MG63 (cell line): ENCODE measurements at places on chromosomes 5 and 9.
A peak's percentile ranks its signal among the peaks of the same experiment; 100 is the strongest.

DNA sequence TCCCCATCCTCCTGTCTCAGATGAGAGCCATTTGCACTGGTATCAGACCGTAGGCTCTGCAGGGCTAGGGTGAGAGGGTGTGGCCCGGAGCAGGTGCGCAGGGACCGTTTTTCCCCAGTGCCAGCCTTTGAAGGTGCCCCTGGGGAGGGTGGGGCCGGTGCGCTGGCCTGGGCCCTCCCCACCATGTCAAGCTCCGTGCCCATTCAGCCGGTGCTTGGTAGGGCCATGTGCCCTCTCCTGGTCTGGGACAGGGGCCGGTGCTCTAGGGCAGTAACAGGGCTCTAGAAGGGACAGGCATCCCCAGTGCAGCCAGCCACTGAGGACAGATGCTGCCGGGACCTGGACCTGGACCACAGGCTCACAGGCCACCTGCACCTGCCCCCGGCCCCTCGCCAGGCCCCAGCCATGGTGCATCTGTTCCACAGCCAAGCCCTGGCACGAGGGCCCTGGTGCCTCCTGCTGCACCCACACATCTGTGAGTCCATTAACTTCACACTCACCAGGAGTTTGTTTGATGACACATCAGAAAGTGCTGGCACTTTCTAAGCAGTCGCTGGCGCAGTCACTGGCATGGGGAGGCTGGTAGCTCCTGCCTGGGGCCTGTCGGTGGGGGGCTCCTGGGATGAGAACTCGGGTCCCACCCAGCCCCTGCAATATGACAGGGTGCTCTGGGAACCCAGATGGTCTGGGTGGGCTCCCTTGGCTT, 5.0 kb upstream of the QRFP start:
- DNase-seq = peak; percentile 67

- DNase-seq = no peak
These were observed 494.9 kb downstream of the PRR16 start for GRCh38 chr5:120958877-120959485.

DNA sequence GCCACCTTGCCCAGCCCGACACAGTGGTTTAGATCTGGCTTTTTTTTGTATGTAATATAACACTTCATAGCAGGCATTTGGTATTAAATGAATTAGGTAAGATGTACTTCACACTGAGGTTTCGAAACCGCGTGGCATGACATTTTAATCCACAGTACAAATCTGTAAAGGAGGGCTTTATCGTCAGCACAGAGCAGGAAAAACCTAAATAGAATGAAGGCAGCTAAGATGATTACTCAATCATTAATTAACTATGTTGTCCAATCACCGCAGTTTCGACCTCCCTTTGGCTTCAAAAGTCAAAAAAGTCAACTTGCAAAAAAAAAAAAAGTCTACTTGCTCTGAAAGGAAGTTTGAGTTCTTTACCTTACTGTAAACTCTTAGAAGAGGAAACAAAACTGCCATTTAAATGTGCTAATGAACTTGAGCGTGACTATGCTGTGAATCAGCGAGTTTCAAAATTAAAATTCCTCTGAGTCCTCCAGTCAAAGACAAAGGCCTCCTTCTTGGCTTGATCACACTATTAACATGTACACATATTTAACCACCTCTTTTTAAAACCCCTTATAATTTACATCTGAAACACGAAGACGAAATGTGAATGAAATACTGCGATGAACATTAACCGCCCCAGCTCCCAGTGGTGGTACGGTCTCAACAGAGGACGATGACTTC, 698 bp upstream of the SEC24A start:
- DNase-seq = no peak

- no peak for DNase-seq
These were observed 816 bp downstream of the RBM18 start for GRCh38 chr9:122263699-122264349.

DNA sequence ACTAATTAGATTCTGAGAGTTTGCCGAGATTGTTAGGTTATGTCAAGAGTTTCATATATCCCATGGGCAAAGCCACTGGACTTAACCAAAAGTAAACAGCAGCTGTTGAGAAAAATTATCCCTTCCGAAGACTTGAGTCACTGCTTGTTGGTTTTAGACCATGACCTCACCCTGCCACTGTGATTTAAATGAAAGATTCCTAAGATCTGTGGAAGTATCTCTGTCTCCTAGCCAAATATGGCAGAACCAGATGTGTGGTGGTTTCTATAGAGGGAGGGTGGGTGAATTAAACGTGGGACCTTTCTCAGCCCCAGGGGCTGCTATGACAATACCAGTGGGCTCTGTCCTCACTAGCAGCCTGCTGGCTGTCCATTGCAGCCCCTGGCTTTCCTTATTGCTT, 19.3 kb downstream of the DMRT3 start:
- DNase-seq = peak; percentile 53

DNA sequence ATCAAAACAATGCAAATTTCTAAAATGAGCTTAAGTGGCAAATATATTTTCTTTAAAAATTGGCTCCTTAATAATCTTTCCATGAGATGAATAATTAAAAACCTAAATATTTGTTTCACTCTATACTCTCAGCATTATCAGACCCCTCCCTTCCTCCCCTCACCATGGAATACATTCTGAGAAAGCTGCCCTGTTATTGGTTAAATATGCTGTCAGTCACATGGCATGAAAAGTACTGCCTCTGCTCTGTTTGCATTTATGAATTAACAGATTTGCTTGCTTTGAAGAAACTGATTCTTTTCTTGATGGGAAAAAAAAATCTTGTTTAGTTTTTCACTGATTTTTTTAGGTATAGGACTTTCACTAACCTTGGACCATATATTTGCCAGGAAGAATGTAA, 17.0 kb upstream of the RPS23 start:
- no peak for DNase-seq

DNA sequence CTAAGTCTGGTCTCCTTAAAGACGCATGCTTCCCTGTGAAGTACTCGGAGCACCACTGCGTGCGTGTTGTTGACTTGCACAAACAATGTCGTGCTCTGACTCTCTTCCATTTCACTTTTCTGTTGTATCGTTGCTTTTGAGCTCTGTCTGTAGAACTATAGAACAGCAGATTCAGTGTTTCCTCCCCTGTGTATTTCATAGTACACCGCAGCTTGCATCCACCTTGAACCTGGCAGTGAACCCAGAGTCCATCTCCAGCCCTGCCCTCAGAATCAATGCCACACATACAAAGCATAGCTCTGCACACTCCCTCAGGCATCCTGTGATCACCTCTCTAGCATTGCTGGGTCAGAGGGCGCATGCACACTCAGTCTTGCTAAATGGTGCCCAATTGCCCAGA, 37.2 kb upstream of the ADAMTS2 start:
- no peak for DNase-seq

- DNase-seq = no peak
These were observed 24.0 kb downstream of the HSPA4 start for GRCh38 chr5:133075572-133076536.

- DNase-seq = no peak
These were observed 332.0 kb downstream of the SPATA31D1 start for GRCh38 chr9:82320566-82320965.

GRCh38 chr9:110808599-110808980, 140.0 kb downstream of the MUSK start:
- DNase-seq = no peak

- no peak for DNase-seq
These were observed 2.0 kb downstream of the OR2V2 start for GRCh38 chr5:181149355-181149754.

DNA sequence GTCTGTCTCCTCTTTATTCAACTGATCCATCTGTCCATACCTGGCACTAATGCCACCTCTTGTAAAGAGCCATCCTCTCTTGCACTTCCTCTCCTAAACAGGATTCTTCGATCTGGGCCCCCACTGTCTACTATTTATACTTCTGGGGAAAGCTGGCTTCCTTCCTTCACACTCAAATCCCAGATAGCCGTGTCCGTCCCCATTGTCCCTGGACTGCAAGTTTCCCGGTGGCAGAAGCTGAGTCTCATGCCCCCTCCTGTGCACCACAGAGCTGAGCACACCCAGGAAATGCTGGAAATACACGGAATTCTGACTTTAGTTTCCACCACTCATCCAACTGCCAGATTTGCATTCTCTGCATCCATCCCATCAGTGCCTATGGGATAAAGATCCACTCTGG, 84.0 kb downstream of the MARCHF11 start:
- no peak for DNase-seq

GRCh38 chr9:115642285-115642684, 511.3 kb upstream of the PAPPA start:
- DNase-seq = no peak

DNA sequence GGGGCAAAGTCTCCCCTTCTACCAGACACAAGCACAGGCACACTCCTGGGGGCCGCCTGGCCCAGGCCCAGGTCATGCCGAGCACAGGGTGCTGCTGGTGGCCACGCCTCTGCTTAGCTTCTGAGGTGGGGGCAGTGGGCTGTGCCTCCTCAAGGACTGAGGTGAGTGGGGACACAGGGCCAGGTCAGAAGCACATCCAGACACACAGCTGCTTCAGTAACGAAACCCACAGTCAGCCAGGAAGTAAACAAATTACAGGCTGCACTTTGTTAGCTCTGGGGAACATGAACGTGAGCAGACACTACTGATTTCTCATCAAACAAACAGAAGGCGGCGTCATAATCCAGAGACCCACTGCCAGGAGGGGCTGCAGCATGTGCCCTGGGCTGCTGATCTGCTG, 192.4 kb downstream of the HSPA4 start:
- no peak for DNase-seq

DNA sequence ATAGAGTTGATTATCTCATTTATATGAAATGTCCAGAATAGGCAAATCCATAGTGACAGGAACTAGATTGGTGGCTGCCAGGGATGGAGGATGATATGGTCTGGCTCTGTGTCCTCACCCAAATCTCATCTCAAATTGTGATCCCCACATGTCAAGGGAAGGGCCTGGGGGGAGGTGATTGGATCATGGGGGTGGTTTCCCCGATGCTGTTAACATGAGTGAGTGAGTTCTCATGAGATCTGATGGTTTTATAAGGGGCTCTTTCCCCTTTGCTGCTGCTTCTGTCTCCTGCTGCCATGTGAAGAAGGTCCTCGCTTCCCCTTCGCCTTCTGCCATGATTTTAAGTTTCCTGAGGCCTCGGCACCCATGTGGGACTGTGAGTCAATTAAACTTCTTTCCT, 21.4 kb downstream of the EEIG1 start:
- DNase-seq = no peak

- no peak for DNase-seq
These were observed 264.2 kb downstream of the ZSWIM6 start for GRCh38 chr5:61596265-61596664.

- peak; percentile 2 for DNase-seq
These were observed 1.5 kb upstream of the RFX3 start for GRCh38 chr9:3526997-3527940.

DNA sequence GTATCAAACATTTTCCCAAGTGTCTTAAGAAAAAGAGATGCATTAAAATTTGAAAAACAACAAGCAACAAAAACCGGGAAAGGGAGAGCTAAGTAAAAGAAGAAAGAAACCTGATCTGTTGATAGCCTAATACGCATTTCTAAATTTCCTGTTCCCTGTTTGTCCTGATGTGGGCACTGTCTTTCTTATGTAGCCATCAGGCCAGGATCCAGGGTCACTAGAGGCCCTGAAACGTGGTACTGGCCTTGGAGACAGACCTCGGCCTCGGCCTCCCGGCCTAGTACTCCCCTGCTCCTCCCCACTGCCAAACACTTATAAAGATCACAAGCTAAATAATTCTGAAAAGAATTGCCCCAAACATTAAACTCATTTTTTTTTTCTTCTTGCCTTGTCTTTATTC, 547.2 kb downstream of the IRX1 start:
- no peak for DNase-seq

DNA sequence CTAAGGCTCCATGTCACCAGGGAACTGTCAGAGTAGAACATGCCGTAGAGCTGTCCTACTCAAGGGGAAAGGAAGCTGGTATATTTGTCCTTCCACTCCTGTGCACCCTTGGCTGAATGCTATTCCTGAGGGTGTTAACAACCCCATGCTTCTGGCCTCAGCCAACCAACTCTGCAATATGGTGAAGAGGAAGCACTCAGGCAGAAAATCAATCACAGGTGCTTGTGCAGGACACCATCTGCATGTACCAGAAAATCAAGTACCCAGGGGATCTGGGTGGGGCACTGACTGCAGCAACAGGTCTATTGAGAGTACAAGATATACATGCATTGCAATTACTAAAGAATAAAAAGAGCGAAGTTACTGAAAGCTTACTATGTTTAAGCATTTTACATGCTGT, 51.4 kb upstream of the NEK6 start:
- DNase-seq = no peak

- DNase-seq = peak; percentile 65
These were observed 5.7 kb upstream of the NOTCH1 start for GRCh38 chr9:136551401-136552116.

GRCh38 chr5:154390746-154391359, 54.9 kb upstream of the SAP30L start:
- DNase-seq = no peak

DNA sequence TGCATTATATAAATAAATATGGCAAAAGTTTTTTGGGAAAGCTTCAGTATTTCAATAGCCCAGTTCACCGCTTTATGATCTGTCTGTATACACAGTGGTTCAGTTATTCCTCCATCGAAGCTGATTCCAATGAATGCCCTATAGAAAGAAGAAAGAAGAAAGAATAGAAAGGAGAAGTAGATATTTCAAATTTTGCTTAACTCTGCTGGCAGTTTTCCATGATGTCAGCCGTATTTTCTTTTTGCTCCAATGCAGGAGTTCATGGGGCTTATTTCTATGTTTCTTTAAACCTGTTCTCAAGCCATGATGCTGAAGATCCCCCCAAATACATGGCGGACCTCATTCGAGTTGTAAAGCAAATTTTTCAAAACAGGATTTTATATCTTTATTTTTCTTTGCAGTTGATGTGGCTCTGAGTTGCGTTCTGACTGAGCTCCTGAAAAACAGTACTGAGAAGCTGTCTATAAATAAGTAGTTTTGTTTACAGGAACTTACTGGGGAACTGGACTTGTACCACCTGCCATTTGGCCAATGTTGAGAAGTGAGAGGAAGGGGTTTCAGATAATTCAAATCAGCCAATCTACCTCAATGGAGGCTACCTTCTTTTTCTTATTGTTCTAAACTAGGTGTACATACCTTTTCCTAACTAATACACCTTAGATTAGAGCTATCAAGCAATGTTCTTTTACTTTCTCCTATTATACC, 418.5 kb upstream of the MEF2C start:
- no peak for DNase-seq
